ENCODE measurements at places on chromosomes 7 and 10.

GRCh38 chr10:21961847-21962246 lies 41.7 kb downstream of the DNAJC1 start:
- no peak for DNase-seq
- H3K27ac ChIP-seq, result no peak overlapping the region
- no peaks in the 10 kb centered on the region for H3K4me1 ChIP-seq
- H3K36me3 ChIP-seq, result no peaks in the 10 kb centered on the region

GRCh38 chr7:132380059-132380458 lies 196.2 kb downstream of the PLXNA4 start:
- no peak overlapping the region for H3K27ac ChIP-seq
- H3K36me3 ChIP-seq, result no peaks in the 10 kb centered on the region
- peaks cover 7% of the 10 kb centered on the region for H3K4me1 ChIP-seq
- no peaks in the 10 kb centered on the region for H3K27me3 ChIP-seq
- DNase-seq, result peak; percentile 76

DNA sequence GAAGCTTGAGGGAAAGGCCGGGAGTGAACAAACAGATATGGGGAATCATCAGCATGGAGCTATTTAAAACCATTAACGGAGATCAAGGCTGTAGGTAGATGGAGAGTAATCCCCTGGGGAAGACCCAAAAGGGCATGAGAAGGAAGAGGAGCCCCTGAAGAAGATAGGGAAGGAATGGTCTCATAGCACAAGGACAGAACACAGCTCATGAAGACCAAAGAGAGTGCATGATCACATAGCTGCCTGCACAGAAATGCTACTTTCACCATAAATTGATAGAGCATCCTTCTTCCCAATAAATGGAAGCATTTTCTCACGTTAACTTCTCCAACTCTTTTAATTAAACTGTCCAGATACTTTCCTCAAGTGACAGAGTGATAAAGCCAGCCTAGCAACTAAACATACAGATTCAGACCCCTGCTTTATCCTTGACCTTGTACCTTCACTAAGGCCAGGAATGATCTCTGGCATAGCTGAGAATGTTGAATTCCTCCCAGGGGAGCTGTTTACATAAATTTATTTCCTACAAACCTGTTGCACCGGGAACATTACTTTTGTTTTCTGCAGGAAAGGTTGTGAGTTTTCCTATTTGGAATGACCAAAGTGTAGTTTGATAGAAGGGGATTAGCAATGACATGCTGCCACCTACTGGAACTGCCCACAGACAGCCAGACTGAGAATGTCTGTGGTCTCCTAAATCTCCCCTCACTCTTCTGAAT lies 110.8 kb upstream of the LRGUK start:
- H3K27me3 ChIP-seq, result no peaks in the 10 kb centered on the region
- no peak overlapping the region for H3K4me3 ChIP-seq
- H3K4me1 ChIP-seq, result no peaks in the 10 kb centered on the region
- DNase-seq, result no peak
- H3K36me3 ChIP-seq, result no peaks in the 10 kb centered on the region
- no peak overlapping the region for H3K27ac ChIP-seq

DNA sequence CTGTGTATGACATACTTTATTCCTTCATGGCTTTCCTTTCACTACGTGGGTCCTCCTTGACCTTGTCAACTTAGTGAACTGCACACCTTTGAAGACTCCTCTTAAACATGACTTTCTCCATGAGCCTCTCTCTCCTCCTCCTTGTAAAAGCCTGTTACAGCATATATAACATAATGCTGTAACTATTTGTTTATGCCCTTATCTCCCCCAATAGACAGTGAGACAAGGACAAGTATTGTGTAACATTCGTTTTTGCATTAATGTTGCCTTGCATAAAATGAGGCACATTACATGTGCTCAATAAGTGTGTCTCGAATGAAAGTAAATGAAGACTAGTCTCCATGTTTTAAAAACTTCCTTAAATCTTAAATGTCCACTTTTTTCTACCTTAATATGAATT lies 4.3 kb upstream of the LAMB1 start:
- DNase-seq, result no peak
- no peak overlapping the region for H3K4me3 ChIP-seq
- H3K36me3 ChIP-seq, result no peaks in the 10 kb centered on the region
- H3K27ac ChIP-seq, result no peak overlapping the region

- no peaks in the 10 kb centered on the region for H3K36me3 ChIP-seq
- no peaks in the 10 kb centered on the region for H3K27me3 ChIP-seq
- no peak overlapping the region for H3K27ac ChIP-seq
Observed at GRCh38 chr7:46230990-46231305, 309.9 kb upstream of the IGFBP3 start.

DNA sequence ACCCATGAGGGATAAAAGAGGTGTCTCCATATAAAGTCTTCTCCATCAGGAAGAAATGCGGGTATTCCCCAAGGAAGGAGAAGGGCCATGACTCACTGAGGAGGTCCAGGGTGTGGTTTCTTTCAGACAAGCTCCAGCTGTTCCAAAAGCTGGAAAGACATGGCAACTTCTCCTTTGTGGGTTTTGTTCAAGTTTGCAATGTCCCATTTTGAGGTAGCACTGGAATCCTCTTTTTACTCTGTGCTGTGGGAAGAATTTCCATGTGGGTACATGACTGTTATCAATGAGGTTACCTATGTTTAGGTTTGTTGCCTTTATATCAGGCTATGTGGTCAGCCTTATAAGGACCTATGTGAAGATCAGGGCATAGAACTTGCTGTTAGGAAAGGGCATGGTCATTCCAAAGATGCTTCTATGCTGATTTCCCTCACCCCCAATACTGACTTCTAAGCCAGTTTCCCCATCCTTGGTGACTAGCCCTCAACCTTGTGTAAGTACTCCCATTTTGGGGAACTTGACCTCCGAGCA lies 697.5 kb downstream of the INHBA start:
- peaks cover 12% of the 10 kb centered on the region for H3K4me1 ChIP-seq
- H3K36me3 ChIP-seq, result no peaks in the 10 kb centered on the region
- no peak overlapping the region for H3K4me3 ChIP-seq
- no peak overlapping the region for H3K27ac ChIP-seq
- H3K27me3 ChIP-seq, result no peaks in the 10 kb centered on the region

GRCh38 chr7:2965745-2966270 lies 77.9 kb downstream of the CARD11 start:
- no peaks in the 10 kb centered on the region for H3K36me3 ChIP-seq
- no peak overlapping the region for H3K4me3 ChIP-seq
- peaks cover 1% of the 10 kb centered on the region for H3K27me3 ChIP-seq
- H3K4me1 ChIP-seq, result no peaks in the 10 kb centered on the region

GRCh38 chr10:1559761-1560160 lies 177.6 kb downstream of the ADARB2 start:
- H3K4me1 ChIP-seq, result no peaks in the 10 kb centered on the region
- DNase-seq, result no peak
- no peak overlapping the region for H3K4me3 ChIP-seq
- no peak overlapping the region for H3K27ac ChIP-seq
- no peaks in the 10 kb centered on the region for H3K36me3 ChIP-seq

DNA sequence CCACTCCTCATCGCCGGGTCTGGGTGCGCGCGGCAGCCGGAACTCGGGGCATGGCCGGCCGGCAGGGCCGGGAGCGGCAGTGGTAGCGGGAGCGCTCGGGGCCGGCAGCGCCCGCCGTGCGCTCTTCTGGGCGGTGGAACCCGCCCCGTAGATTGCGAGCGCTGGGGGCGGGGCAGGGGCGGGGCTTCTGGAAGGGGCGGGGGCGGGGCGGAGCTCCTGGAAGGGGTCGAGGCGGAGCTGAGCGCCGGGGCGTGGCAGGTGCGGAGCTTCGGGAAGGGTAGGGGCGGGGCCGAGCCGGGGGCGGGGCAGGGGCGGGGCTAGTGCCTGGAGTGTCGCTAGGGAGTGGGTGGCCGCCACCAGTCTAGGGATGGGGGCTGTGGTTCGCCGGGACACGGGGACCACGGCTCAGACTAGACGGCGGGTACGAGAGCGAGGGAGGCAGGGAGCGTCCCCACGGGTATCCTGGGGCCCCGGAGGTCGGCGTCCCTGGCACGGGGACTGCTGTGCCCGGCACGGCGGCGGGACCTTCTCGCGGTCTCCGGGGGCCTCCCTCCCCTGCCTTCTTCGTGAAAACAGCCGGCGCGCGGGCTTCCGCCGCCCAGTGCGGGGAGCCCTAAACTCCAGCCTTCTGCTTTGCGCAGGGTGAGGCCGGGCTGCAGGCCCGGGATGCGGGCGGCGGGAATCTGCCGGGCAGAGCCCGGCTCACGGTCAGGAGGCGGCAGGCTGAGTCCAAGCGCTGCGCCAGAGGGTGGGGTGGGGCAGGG lies at the start of gene STK32C:
Gene STK32C, minus strand, starts transcription at position 128 of the 764 bp plus-strand sequence. Its CDS starts 117 bp downstream, at position 11.
- peaks cover 27% of the 10 kb centered on the region for H3K4me1 ChIP-seq
- peaks cover 8% of the 10 kb centered on the region for H3K27me3 ChIP-seq
- H3K36me3 ChIP-seq, result no peaks in the 10 kb centered on the region
- H3K4me3 ChIP-seq, result peak within 1 kb of the TSS; percentile 66

GRCh38 chr7:35261476-35262285 lies 7.8 kb upstream of the TBX20 start:
- peaks cover 31% of the 10 kb centered on the region for H3K4me1 ChIP-seq
- H3K27ac ChIP-seq, result no peak overlapping the region
- peaks cover 85% of the 10 kb centered on the region for H3K27me3 ChIP-seq

DNA sequence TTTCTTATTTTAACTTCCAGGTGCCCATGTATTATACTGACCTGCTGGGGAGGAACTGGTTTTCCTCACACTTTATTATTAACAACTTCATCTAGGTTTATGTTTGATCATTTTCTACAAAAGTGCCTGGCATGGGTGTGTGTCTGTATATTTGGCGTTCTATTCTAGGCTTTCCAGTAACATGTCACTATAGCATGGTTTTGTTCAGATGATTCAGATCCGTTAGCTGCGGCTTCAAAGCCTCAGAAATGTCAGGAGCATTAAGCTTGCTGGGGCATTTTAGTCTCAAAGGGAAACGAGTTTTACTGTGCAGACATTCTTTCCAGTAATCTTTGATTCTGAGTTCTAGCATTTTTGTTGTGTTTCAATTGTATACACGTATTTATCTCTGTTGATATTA lies 2.3 kb downstream of the INPP5A start:
- peaks cover 67% of the 10 kb centered on the region for H3K4me1 ChIP-seq
- no peak overlapping the region for H3K27ac ChIP-seq

DNA sequence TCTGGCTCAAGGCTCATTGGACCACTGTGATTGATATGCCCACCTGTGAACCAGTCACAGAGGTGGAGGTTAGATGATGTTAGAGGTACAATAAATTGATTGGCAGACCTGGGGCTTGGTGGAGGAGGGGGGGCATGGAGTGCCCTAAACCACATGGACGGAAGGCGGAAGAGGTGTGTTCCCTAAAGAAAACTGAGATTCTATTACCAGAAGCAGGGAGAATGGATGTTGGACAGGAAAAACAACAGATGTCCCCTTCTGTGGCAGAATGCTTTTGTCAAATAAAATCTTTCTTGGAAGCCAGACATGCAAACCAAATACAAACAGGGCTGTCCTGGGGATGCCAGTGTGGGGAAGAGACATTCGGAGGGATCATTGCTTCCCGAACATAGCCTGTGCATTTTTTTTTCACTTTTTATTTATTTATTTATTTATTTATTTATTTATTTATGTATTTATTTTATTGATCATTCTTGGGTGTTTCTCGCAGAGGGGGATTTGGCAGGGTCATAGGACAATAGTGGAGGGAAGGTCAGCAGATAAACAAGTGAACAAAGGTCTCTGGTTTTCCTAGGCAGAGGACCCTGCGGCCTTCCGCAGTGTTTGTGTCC lies 433.9 kb downstream of the RPS24 start:
- no peaks in the 10 kb centered on the region for H3K36me3 ChIP-seq
- H3K4me3 ChIP-seq, result no peak overlapping the region
- no peak for DNase-seq
- no peaks in the 10 kb centered on the region for H3K4me1 ChIP-seq
- no peak overlapping the region for H3K27ac ChIP-seq
- no peaks in the 10 kb centered on the region for H3K27me3 ChIP-seq

- H3K36me3 ChIP-seq, result no peaks in the 10 kb centered on the region
- peaks cover 16% of the 10 kb centered on the region for H3K4me1 ChIP-seq
- no peak for DNase-seq
- H3K27ac ChIP-seq, result peak overlapping the region; percentile 86
- H3K27me3 ChIP-seq, result no peaks in the 10 kb centered on the region
Observed at GRCh38 chr7:130441408-130441869, 623 bp upstream of the CEP41 start.

- H3K27ac ChIP-seq, result peak overlapping the region; percentile 86
- peaks cover 23% of the 10 kb centered on the region for H3K4me1 ChIP-seq
- DNase-seq, result peak; percentile 67
- H3K4me3 ChIP-seq, result peak overlapping the region; percentile 48
Observed at GRCh38 chr7:92717993-92718716, 118.2 kb downstream of the CDK6 start.

GRCh38 chr10:26485150-26485941 lies 47.2 kb downstream of the APBB1IP start:
- no peaks in the 10 kb centered on the region for H3K27me3 ChIP-seq
- no peak overlapping the region for H3K4me3 ChIP-seq
- H3K27ac ChIP-seq, result peak overlapping the region; percentile 79
- no peak for DNase-seq

- peaks cover 69% of the 10 kb centered on the region for H3K36me3 ChIP-seq
- H3K4me3 ChIP-seq, result no peak overlapping the region
- H3K27ac ChIP-seq, result no peak overlapping the region
- H3K27me3 ChIP-seq, result no peaks in the 10 kb centered on the region
- H3K4me1 ChIP-seq, result no peaks in the 10 kb centered on the region
Observed at GRCh38 chr10:133401981-133402725, 8.2 kb downstream of the MTG1 start.

DNA sequence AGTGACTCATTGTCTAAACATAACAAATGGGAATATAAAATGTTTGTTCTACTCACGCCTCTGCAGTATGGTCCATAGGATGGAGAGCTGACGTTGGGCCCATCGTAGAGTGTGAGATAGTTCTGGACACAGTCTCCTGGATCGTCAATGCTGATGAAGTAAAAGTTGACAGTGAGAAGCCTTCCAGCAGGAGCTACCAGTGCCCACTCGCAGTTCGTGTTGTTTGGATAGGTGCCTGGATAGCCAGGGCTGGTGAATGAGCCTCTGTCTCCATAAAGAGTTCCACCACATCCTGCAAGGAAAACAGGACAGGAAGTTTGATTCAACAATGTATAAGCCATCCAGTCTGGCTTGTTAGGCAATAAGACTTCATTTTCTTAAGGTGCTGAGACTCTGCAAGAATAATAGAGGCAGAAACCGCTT lies 79.6 kb downstream of the OR13A1 start:
- H3K27ac ChIP-seq, result no peak overlapping the region
- no peak overlapping the region for H3K4me3 ChIP-seq
- peaks cover 2% of the 10 kb centered on the region for H3K4me1 ChIP-seq
- no peaks in the 10 kb centered on the region for H3K36me3 ChIP-seq

DNA sequence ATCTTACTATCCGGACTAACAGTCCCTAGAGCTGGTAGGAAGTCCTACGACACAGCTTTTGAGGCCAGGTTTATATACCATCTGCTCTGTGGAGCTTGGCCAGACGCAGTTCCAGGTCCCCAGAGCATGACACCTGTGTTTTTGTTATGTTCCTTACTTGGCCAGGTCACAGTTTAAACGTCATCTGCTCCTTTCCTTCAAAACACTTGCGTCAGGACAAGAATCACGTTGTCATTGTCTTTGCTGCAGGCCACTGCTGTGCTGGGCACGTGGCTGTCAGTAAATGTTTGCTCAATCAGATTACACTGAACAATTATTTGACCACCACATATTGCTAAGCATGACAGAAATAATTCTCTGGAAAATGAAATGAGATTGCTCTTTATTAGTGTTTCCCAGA lies 23.9 kb downstream of the SLC18A2 start:
- no peak overlapping the region for H3K4me3 ChIP-seq
- no peaks in the 10 kb centered on the region for H3K36me3 ChIP-seq
- H3K27me3 ChIP-seq, result peaks cover 23% of the 10 kb centered on the region
